ENCODE measurements at places on chromosomes 5 and 9. TPM values are rescaled to one million over a fixed set of nuclear protein-coding genes. Genes with fewer than 3 reads are reported as not detected.

The MSH3 gene
- total RNA-seq = 11.9 TPM

The OMD gene
- total RNA-seq = not detected

The RMI1 gene
- 7.1 TPM for total RNA-seq

The SPATA31A3 gene
- total RNA-seq = not detected

The PRLR gene
- 0.84 TPM for total RNA-seq

The MEIKIN gene
- total RNA-seq = not detected

The AFAP1L1 gene
- total RNA-seq = 11.8 TPM

The RXFP3 gene
- under 0.01 TPM for total RNA-seq

All from bronchus fibroblast of lung (primary cell).